HepG2 (cell line): ENCODE measurements at places on chromosomes 11 and 22. TPM values are rescaled to one million over a fixed set of nuclear protein-coding genes. Genes with fewer than 3 reads are reported as not detected.

- no peak for DNase-seq
Observed at GRCh38 chr11:67167719-67168118, 48.7 kb downstream of the KDM2A start.

DNA sequence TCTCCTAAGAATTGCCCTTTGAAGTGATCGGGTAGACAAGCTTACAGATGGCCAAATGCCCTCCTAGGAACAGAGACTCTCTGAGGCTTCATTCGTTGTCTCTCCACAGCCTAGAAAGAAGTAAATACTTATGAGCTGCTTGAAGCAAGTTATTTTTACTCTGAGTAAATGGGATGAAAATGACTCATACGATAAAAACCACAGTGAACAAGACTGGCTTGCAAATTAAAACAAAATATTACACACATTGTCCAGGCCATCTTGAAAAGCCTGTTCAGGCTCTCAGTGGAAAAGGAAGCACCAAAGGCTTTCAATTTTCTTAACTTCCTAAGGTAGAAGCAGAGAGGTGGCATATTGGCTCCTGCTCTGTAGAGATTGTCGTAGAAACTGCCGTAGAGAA lies 294.2 kb downstream of the NELL1 start:
- no peak for DNase-seq

GRCh38 chr22:37972527-37972926 lies 11.8 kb downstream of the SOX10 start:
- no peak for DNase-seq

GRCh38 chr11:133677387-133677786 lies 145.1 kb upstream of the OPCML start:
- no peak for DNase-seq

DNA sequence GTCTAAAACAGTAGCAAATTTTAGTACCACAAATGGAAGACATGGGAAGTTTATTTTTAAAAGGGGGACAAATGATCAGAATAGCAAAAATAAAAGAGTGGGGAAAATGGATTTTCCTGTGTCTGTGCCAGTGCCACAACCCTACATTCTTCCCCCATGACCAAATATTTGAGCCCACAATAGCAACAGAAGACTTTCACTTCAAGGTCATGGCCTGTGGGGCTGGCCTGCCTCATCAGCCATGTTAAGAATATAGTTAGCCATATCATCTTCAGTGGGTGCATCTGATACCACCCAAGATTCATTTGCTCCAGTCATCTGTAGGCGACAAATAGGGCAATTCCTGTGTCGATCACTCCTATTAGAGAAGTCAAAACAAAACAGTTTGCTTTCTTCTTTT lies 26.3 kb downstream of the RNF141 start:
- DNase-seq = no peak

DNA sequence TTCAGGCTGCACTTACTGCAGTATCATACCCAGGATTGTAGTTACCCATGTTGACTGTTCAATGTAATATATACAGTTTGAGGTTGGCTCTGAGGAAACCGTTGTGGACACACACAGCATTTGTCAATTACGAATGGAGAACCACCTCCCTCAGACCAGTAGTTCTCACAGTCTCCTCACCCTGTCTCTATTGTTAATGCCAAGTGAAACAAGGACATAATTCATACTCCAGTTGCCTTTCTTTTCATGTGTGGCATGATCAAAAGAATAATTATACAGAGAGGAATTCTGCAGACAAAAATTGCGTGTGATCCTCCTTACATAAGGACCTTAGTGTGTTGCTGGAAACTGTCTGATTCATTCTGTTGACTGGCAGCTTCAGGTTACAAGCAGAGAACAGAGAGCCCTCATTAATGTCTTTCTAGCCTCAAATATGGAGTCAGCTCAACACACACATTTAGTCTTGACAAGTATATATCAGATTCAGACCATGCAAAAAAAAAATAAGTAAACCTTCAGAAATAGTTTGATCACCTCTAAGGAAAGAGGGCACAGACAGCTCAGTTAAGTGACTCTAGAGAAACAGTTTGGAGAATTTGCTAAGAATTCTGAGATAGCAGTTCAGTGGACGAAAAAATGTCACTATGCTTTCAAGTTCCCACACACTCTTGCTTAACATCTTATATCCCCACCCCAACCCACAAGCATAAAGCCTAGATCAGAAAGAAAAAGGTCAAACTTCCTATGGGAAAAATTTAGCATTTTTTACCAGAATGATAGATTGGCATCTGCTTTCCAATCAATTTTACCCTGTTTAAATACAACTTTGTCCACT lies 96.1 kb downstream of the MAML2 start:
- peak; percentile 86 for DNase-seq

GRCh38 chr11:115267871-115268270 lies 236.3 kb downstream of the CADM1 start:
- no peak for DNase-seq

DNA sequence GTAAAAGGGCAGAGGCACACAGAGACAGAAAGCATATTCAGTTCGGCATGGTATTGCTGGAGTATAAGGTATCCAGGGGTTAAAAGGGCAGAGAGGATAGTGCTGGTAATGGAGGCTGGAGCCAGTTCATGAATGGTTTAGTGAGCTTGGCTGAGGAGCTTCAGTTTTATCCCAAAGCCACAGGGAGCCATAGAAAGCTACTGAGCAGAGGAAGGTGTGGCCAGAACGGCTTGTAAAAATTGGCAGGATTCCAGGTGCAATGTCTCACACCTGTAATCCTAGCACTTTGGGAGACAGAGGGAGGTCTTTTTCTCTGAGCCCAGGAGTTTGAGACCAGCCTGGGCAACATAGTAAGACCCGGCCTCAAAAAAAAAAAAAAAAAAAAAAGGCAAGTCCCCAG lies 186.1 kb downstream of the MYO18B start:
- no peak for DNase-seq

DNA sequence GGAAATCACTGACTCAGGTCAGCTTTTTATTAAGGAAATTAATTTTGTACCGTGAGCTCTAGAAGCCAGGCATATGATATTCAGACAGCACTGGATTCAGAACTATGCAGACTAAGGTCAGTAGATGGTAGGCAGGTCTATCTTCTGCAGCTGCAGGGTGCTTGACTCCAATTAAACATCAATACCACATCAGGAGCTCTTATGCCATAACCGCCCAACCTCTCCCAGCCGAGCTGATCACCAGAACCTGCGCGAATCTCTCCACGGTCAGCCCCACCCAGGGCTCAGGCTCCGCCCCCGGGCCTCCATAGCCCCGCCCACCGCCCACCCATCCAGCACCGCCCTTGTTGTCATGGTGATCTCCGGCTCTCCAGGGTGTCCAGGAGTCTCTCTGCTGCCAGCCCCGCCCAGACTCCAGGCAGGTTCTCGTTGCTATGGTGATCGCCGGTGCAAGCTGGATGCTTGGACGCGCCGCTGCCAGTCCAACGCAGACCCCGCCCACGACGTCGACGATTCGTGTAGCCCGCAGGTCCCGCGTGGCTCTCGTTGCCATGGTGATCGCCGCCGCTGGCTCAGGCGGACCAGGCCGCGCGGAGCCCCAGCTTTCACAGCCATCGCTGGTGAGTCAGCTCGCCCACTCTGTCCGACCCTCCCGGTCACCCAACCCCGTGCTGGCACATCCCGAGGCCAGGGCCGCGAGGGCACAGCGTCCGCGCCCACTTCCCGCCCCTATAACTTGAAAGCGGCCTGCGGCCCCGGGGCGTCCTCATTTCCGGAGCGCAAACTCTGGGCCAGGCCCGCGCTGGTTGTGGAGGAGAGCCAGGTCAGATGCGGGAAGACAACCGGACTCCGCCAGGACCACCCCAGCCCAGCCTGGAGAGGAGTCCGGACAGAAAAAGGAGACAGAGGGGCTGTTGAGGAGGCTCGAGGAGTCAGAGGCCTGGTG lies at the start of gene RAB36:
Gene RAB36 (plus strand): TSS at position 546 of the 946 bp plus-strand sequence. CDS start 1,140 bp downstream, outside the sequence.
- DNase-seq = peak; percentile 98

Gene PRR5L
- not detected in 2 replicates for total RNA-seq

Gene TMPRSS13
- total RNA-seq = not detected in 2 replicates
